Lung microvascular endothelial cell (primary cell): ENCODE measurements at places on chromosomes 1 and 21. TPM values are rescaled to one million over a fixed set of nuclear protein-coding genes. Genes with fewer than 3 reads are reported as not detected.

WNT3A gene
- not detected in 2 replicates for total RNA-seq

COL16A1 gene
- 0.44 and 0.79 TPM in 2 replicates for total RNA-seq

- DNase-seq = no peak
These were observed 76.4 kb downstream of the GLUL start for GRCh38 chr1:182315167-182315556.

DNA sequence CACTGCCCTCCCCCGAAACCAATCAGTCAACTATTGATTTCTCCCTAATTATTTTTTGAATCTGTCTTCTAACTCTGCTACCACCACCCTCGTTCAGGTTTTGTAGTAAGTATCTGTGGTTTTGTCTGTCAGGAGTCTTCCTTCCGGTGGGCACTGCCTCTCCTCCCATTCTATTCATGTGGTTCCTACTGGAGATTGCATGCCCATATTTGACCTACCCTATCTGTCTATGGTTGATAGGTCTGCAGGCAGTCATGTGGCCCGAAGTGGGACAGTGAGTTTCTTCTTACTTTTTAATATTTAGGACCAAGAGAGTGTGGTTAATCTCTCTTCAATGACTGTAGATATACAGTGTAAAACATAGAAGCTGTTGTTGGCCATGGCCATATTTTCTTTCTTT is 17.8 kb upstream of the MAST2 start:
- DNase-seq = no peak

DNA sequence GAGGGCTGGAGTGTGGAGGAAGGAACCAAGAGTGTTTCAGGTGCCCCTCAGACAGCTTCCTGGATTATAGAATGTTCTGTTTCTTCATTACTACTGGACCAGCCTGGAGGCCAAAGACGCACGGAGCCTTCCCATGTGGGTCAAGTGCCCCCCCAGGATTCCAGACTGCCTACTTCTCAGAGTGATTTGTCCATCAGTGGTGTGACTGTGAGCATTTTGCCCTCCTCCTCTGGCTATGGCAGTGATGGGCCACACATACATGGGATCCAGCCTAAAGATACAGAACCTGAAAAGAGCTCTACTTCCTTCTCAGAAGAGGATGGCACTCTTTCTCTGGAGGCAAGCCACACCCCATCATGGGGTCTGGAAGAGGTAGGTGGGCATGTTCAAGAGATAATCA is 64.9 kb downstream of the MACF1 start:
- DNase-seq = no peak

DNA sequence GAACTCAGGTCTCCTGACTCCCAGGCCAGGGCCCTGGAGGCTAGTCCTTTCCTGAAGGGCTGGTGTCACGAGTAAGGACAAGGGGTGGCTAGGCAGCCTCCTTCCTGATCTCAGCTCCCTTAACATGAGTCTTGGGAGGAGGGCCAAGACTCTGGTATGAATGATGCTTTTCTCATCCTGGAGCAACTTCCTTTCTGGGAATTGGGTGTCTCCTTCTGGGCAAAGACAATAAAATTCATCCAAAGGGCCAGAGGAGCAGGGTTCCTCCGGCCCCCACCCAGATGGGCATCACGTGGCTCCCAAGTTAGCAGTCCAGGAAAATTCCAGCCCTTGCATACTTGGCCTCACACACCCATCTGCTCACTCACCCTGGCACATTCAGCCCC is at the start of gene FAM167B:
Gene FAM167B (plus strand): TSS at position 335 of the 386 bp plus-strand sequence. CDS start 200 bp downstream, outside the sequence.
- DNase-seq = peak; percentile 89

RGSL1 gene
- not detected in 2 replicates for total RNA-seq

- DNase-seq = no peak
These were observed 540.9 kb downstream of the LMO4 start for GRCh38 chr1:87869567-87869966.

DNA sequence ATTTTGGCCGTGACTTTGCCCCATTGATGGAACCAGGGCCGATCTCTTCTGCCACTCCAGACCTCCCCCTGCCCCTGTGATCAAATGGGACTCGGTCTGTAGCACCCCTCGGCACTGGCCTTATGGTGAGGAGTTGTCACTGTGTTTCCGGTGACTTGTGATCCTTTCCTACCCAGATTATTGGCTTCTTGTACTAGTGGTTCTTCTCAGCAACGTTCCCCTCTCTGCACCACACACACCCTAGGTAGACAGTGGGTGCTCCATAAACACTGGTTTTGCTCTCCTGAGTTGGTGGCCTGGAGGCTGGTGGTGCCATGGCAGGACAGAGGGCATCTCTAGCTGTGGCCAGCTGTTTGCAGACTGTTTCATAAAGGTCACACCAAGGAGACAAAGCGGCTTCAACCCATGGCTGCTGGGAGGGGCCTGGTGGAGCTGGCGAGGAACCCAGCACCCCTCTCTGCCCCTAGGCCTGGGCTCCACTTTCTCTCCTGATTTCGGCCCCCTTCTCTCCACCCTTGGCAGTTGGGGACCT is 50.7 kb downstream of the DHRS3 start:
- no peak for DNase-seq

TMEM200B gene
- total RNA-seq = 0.20 and 0.22 TPM in 2 replicates

GRCh38 chr1:22408230-22408629 is 43.4 kb upstream of the ZBTB40 start:
- DNase-seq = no peak

DNA sequence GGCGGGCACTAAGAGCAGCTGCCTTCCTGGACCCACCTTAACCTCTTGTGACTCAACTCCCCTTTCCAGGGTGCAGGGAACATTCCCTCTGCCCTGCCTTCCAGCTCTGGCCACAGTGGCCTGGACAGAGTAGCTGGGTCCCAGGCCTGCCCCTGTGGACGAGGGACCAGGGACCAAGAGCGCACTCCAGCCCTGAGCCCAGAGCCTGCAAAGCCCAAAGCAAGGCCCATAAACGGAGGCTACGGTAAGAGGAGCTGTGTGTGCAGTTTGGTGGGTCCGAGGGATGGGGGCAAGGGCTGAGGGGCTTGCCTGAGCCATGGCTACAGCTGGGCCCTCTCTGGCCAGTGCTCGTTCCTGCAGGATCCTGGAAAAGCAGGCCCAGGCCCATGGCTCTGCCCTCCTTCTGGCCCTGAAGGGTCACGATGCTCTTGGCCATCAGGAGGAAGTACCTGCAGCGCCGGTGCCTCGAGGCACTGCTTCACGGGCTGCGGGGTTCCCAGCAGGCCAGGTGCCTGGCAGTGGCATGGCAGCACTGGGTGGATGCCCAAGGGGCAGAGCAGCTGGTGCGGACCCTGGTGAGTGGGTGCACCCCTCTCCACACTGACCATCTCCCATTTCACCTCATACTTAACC is 17.8 kb downstream of the MTHFR start:
- DNase-seq = no peak

DNA sequence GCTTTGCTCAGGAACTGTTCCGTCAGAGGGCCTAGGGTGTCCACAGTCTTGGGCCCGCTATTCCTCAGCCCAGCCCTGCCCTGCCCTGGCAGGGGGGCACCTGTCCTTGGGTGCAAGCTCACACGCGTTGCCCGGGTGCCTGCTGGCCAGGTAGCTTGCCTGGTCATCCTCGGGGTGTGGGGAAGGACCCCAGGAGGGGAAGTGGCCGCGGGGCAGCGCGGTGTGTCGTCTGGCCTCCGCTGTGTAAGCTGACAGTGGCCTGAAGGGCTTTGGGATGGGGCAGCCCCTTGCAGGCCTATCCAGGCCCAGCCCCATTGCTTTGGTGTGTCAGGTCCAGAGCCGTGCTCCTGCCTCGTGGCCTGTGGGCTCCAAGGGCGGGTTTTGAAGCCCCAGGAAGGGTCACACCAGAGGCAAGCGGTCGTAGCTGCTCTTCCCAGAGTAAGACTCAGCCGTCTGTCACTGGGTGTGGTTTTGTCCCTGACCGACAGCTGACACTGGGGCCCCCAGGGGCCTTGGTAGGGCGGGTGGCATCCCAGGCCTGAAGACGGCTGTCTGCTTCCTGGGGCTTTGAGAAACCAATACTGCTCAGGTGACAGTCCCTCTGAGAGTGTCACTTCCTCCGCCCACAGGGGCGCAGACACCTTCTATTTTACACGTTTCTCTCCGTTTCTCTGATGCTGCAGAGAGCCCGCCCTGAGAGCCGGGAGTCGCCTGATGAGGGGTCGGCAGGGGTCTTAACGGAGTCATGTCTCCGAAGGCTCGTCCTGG is 72.1 kb downstream of the SKI start:
- DNase-seq = no peak

DNA sequence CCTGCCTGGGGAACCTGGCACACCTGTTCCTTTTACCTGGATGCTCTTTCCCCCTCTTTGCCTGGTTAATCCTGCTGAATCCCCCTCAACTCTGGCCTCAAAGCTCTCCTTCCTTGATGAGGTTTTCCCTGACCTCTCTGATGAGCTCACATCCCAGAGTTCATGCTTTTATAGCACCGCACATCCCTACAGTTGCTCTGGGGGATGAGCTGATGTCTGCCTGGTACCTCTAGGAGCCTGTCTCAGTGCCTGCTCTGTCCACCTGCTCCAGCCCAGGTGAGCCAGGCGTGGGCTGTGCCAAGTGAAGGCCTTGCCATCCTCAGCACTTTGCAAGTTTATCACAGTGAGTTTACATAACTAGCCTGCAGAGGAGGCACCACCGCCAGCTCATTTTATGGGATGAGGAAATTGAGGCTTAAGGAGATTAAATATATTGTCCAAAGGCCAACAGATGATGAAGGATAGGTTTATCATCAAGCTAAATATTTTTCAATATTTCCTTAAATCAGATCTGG is 58.6 kb upstream of the TMPRSS2 start:
- DNase-seq = no peak

BLZF1 gene
- 9.6 and 14.1 TPM in 2 replicates for total RNA-seq

DNA sequence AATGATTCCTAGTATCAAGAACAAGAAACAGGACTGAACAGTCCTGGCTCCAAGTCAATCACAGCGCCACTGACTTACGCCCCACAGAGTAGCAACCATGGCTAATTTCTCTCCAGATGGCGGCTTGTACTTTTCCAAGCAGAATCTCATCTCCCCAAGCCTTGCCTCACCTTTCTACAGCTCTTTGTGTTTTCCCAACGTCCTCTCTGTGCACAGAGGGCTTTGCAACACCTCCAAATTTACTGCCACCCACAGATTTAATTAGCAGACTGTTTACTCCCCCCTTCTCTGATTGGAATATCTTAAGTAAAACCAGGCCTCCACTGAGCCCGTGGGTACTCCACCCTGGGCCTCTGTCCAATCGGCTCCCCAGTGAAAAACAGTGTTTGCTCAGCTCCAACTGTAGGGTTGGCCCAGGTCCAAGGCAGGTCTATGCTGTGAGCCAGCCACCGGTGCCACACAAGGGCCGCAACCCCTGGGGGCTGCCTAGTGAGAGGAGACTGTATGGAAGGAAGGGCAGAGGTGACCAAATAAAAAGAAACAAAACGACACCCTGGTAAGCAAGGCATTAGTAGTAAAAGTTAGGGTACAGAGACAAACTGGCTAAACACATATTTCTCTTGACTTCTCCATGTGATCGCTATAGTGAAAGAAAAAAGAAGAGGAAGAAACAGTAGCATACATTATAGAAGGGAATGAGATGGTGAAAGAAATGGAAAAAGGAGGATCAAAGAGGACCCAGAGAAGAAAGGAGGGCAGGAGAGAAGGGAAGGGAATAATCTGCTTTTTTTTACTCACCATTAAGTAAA is 128.4 kb upstream of the SOD1 start:
- DNase-seq = no peak

DNA sequence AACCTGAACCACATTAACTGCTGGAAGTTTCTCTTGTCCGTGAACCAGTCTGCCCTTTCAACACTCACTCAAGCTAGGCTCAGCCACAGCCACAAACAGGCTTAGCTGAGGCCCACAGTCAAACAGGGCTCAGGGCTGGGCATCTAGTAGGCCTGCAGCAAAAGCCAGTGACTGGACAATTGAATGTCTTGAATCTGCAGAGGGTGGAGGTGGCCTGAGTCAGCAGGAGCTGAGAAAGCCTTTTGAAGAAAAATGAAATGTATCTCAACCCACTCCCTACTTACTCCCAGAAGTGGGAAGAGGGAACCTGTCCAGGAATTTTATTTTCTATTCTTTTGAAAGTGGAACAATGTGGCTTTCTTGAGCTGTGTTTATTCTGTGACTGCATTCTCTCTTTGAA is 95.4 kb downstream of the PTPRU start:
- DNase-seq = no peak

RAB42 gene
- total RNA-seq = 3.2 and 3.9 TPM in 2 replicates

DNA sequence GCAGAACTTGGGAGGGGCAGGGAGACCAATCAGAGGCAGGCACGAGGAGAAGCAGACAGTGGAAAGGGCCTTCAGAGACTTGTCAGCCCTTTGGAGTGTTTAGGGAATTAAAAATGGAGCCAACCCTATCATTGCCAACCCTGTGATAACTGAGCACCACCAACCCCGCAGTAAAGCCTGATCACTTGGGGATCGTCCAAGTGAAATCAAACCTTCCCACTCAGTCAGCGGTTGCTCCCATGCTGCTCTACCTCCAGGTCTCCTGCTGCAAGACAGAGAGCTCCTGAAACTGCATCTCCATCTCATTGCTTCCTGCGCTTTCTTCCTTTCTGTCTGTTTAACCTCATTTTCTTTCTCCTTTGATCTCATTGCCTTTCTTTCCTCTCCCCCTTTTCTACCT is 4.8 kb upstream of the ACKR1 start:
- no peak for DNase-seq

DNA sequence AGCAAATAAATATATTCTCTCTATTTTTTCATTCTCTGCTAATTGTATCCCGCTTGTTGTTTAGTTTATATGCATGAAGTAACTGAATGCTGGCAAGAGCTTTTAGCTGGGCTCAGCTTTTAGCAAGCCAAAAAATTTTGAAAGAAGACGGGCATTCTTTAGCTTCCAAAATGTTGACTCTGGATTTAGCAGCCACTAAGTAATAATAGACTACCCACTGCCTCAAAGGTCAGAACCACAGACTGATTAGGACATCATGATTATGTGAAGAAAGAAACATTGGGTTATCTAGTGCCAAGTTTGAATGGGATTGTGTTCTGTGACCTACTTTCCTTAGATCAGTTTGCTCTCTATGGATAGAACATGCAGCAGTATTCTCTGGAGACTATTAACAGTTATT is 80.3 kb upstream of the DPH5 start:
- DNase-seq = no peak

SHCBP1L gene
- not detected in 2 replicates for total RNA-seq

DNA sequence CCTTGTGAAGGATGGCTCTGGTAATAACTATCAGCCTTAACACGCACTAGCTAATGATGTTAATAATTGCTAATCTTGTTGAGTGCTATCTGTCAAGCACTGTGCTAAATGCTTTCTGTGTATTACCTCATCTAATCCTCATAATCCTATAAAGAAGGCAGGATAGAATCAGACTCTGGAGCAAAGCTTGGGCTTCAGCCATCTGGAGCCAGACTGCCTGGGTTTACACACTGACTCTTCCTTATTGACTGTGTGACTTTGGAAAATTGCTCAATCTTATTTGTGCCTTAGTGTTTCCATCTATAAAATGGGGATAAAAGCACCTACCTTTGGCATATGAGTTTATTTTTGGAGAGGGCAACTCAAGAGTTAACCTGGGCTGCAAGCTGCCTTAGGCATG is 216.1 kb downstream of the NUF2 start:
- DNase-seq = no peak
